ENCODE measurements at places on chromosomes 1 and 21.

GRCh38 chr21:33892853-33893252, 22.8 kb downstream of the ATP5PO start:
- DNase-seq, result no peak

GRCh38 chr1:36092798-36093185, 4.1 kb downstream of the ADPRS start:
- DNase-seq, result no peak

DNA sequence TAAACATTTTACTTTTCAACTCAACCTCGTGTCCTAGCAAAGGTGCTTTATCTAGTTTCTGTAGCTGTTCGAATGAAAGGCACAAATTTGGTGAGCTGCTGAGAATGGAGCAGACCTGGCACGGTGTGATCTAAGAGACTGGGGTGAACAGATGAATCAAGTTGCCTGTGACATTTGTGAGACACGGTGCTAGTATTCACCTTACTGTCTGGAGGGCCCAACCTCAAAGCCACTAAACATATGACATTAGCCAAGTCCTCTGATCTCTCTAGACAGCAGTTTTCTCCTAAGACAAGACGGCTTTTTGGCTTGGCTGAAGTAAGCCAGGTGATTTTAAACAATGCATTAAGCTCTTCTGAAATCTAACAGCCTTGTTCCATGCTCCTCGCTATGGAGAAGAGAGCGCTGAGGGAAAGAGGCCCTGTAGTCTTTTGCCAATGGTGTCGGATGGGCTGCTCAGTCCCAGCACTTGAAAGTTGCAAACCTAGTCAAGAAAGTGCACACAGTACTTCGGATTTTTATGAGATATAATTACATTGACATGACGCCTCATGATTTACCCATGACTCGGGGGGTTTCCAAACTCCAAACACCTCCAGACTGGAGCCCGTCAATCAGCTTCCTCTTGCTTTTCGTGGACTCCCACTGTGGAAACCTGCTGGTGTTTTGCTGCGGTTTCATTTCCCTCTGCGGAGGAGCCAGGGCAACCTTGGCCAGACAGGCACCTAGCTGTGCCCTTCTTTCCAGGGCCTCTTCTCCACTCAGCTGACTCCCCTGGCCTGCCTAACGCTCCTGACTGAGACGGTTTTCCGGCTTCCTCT, 794 bp upstream of the TOR3A start:
- DNase-seq, result peak; percentile 86

GRCh38 chr1:16075337-16076030, 2.0 kb upstream of the FAM131C start:
- DNase-seq, result no peak

DNA sequence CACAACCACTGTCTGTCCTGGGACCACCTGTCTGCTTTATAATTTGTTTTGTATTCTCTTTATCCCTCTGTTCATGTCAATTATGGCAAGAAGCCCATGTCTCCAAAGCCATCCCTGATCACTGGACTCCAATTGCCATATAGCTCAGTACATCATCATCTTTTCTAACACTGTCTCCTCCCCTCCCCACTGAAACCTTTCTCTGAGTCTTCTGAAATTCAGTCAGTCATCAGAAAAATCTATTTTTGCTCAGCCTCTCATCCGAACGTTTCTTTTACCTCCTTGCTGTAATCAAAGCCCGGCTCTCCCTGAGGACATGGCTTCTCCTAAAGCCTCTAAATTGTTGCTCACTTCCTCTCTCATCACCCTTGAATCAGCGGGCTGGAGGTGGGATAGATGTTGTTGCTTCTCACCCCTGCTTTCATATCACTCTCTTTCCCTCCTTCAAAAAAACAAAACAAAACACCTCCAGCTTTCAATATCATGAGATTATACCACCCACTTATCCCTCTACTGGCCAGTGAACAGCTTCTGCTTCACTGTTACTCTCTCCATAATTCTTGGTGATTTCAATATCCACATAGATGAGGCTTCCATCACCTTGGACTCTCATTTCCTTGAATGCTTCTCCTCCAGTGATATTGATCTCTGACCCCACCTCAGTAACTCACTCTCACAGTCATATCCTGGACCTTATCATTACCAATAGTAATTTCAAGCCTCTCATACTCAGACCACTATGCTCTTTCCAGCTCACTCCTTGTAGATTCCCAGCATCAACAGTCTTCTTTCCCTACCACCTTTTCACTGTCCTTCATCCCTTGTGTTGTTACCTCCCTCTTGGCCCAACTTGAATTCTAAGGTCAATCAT, 27.8 kb downstream of the RAB3B start:
- no peak for DNase-seq

- DNase-seq, result peak; percentile 28
These were observed 14.0 kb downstream of the A3GALT2 start for GRCh38 chr1:33306653-33307493.

DNA sequence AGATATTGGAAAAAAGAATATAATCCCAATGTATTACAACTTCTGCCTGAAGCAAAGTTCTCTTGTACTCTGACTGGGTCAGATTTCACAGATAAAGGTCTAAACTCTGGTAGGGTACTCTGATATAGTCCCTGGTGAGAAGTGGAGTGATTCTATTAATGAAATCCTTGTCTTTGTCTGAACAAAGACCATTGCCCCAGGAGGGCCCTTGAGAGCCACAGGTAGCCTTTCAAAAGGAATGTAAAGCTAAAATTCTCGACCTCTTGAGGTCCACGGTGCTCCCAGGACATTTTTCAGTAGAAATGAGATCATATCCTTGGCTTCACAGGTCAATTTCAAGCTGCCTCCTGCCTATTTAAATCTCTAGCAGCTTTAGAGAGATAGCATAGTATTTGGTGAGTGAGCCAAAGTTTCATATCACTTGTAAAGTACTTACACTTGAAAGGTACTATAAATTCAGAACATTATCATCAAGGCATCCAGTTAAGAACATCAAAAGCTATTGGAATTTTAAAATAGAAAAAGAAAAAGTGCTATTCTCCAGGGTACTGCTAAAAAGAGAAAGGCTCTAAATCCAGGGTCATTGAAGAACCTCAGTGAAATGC, 10.1 kb downstream of the TNNI3K start:
- DNase-seq, result no peak

GRCh38 chr1:60427194-60427593, 353.6 kb upstream of the C1orf87 start:
- no peak for DNase-seq

DNA sequence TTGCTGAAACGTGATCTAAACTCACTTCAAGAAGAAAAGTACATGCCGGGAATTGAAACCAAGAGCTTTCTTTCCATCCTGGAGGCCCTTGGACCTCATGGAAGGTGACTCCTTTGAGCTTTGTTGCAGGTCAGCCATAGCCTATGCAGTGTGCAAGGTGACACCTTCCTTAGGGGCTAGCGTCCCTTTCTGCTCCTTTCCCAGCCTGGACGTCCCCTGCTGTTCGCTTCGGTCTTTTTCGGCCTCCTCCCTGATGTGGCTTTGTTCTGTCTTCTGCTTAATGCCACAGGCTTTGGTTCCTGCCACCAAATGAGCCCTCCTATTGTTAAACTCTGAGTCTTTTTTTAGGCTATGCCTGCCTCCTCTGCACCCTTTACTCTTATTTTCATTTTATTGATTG, 308.8 kb downstream of the BRINP2 start:
- DNase-seq, result no peak

DNA sequence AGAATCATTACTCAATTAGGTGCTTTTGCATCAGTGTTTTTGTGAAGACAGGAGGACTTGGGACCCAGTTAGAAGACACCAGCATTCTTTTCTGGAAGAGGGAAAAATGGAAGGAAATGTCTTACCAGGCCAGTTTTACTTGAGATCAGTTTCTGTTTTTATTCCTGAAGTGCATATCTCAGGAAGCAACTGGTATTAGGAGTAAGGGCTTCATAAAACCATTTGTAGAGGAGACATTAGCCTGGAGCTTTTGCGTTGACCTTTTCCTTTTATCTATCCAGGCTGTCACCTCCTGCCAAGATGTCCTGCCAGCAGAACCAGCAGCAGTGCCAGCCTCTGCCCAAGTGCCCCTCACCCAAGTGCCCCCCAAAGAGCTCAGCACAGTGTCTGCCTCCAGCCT, at the start of gene LCE3B:
TSS of gene LCE3B (plus strand) at position 301 of the 400 bp plus-strand sequence. CDS start at position 301, 0 bp downstream.
- no peak for DNase-seq

DNA sequence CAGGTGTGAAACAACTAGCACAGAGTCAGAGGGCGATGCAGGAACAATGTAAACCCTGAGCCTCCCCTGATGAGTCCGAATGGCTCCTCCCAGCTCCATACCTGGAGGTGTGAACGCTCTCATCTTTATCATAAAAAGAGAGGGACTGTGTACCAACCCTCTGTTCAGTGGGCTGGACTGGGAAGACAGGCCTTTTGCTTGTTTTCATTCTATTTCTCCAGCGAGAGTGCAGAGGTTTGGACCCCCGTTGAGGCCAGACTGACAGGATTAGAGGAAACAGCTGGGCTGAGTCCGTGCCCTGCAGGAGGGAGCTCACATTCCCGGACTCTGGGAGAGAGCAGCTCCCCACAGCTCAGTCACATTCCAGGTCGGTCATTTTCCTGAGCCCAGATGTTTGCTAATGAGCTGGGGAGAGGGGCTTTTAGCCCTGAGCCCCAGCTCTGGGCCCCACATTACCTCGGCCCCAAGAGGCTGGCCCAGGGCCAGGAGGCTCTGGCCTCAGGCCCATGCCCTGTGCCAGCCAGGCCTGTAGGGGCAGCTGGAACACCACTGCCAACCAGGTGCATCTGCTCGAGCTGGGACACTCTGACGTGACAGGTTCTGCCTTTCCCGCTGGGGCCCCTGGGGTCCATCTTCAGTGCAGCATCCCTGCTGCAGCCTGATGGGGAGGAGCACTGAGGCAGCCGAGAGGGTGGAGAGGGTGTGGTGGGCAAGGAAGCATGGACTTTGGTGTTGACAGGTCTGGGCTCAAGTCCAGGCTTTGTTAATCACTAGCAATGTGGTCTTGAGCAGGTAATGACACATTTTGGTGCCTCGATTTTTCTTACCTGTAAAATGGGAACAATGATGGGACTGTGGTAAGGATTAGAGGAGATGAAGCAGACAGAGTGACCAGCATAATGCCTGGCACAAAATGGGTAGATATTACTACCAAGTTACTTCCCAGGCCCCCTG, 3.5 kb upstream of the NBL1 start:
- no peak for DNase-seq

- no peak for DNase-seq
These were observed 284.4 kb downstream of the SETD4 start for GRCh38 chr21:35775778-35776544.

DNA sequence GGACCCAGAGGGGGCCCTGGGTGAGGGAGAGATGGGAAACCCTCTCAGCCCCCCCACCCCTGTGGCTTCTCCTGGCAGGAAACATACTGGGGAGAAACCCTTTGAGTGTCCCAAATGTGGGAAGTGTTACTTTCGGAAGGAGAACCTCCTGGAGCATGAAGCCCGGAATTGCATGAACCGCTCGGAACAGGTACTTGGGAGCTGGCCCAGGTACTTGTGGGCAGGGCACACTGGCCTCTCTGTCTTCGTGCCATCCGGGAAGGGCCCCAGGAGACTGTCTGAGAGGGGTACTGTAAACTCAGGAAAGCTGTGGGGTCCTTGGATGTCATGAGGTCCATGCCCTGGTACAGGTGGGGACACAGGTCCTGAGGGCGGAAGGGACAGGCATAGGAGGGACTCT, 6.0 kb downstream of the ZBTB48 start:
- DNase-seq, result no peak

DNA sequence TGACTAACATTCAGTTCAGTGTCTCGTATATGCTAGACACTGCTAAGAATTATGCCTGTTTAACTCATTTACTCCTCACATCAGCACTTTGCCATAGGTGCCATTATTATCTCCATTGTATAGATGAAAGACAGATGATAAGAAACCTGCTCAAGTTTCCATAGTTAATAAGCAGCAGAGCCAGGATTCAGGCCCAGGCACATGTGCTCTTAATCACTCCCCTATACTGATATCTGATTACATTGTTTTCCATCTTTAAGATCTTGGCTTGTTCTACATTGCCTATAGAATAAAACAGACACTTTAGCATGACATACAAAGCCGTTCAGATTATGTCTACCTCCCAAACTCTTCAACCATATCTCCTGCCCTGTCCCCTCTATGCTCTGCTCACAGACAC, 30.5 kb upstream of the USH2A start:
- no peak for DNase-seq

Data from suppressor macrophage (primary cell).